ENCODE measurements at places on chromosomes 6 and 20. TPM values are rescaled to one million over a fixed set of nuclear protein-coding genes. Genes with fewer than 3 reads are reported as not detected.

OPN5 gene
- not detected for total RNA-seq

BEND3 gene
- total RNA-seq, result 3.5 TPM

PACSIN1 gene
- under 0.01 TPM for total RNA-seq

CLDN20 gene
- not detected for total RNA-seq

SCRT2 gene
- not detected for total RNA-seq

GTSF1L gene
- not detected for total RNA-seq

MUC21 gene
- not detected for total RNA-seq

KHDC1L gene
- total RNA-seq, result 0.43 TPM

HSPA1L gene
- 0.97 TPM for total RNA-seq

OXT gene
- not detected for total RNA-seq

PLAGL1 gene
- total RNA-seq, result 13.5 TPM

HLA-DQA1 gene
- total RNA-seq, result not detected

MCCD1 gene
- not detected for total RNA-seq

ZBTB9 gene
- 4.7 TPM for total RNA-seq

MICA gene
- 45.3 TPM for total RNA-seq

LY6G6C gene
- not detected for total RNA-seq

IL17A gene
- total RNA-seq, result not detected

GUCA1A gene
- total RNA-seq, result not detected

TMEM244 gene
- not detected for total RNA-seq

KCNK15 gene
- total RNA-seq, result 1.7 TPM

TREML4 gene
- total RNA-seq, result not detected

BPIFA1 gene
- total RNA-seq, result not detected

SYNE1 gene
- total RNA-seq, result 145 TPM

SIRPG gene
- total RNA-seq, result not detected

CRIP3 gene
- total RNA-seq, result not detected

HTR1E gene
- not detected for total RNA-seq

AIF1 gene
- total RNA-seq, result not detected

OR2H2 gene
- not detected for total RNA-seq

TREML1 gene
- not detected for total RNA-seq

SLC22A2 gene
- under 0.01 TPM for total RNA-seq

TFAP2A gene
- 2.6 TPM for total RNA-seq

FHL5 gene
- total RNA-seq, result not detected

HCRTR2 gene
- total RNA-seq, result not detected

ARFGAP1 gene
- total RNA-seq, result 109 TPM

DOK5 gene
- total RNA-seq, result 1.3 TPM

NECAB3 gene
- total RNA-seq, result 22.0 TPM

PLEKHG1 gene
- total RNA-seq, result 1.7 TPM

ZNF76 gene
- 16.8 TPM for total RNA-seq

OVOL2 gene
- total RNA-seq, result not detected

AFDN gene
- 32.2 TPM for total RNA-seq

MAP7 gene
- 1.3 TPM for total RNA-seq

OR12D3 gene
- not detected for total RNA-seq

YTHDF1 gene
- total RNA-seq, result 30.7 TPM

SYNDIG1 gene
- under 0.01 TPM for total RNA-seq

APOM gene
- 0.43 TPM for total RNA-seq

GNMT gene
- total RNA-seq, result 0.32 TPM

Measured in fibroblast of villous mesenchyme (primary cell).